ENCODE measurements at places on chromosomes 1 and 21. TPM values are rescaled to one million over a fixed set of nuclear protein-coding genes. Genes with fewer than 3 reads are reported as not detected.

Gene SH2D5
- 2.3 TPM for total RNA-seq

Gene RNF11
- total RNA-seq, result 116 TPM

Gene CR2
- not detected for total RNA-seq

Gene EVA1B
- total RNA-seq, result 199 TPM

Gene CDC42SE1
- 29.8 TPM for total RNA-seq
